Small intestine (tissue), 16 donors: ENCODE measurements at places on chromosomes 6 and 20. TPM values are rescaled to one million over a fixed set of nuclear protein-coding genes. Genes with fewer than 3 reads are reported as not detected.

- H3K27ac ChIP-seq, result no peak overlapping the region
- no peak for DNase-seq
- H3K27me3 ChIP-seq, result no peaks in the 10 kb centered on the region
- H3K4me1 ChIP-seq, result no peaks in the 10 kb centered on the region
These were observed 87.6 kb downstream of the BMP2 start for GRCh38 chr20:6855104-6855503.

DNA sequence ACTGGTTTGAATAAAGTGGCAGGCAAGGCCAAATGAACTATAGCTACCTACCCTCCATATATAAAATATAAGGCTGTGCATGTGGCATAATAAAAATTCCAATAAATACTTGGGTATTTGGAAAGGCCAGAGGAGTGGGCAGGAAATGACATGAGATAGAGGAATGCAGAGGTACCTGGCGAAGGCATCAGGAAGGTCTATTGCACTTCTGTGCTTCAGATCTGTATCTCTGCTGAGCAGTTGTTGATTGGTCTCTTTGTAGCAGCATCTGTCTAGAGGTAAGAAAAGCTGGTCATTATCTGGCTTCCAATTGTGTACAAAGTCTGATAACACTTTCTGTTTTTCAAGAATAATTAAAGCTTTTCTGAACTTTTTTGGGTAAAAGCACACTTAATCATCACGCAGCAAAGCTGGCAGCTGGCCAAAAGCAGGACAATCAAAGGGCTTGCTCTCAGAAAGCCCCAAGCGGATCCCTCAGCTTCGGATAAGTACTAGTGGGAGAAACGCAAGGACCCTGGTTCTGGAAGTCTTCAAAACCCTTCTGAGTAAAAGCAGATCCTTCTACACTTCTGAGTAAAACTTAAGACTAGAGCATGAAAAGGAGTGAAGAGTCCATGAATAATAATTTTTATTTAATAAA lies 120.1 kb upstream of the TCF21 start:
- no peaks in the 10 kb centered on the region for H3K4me1 ChIP-seq
- DNase-seq, result no peak
- H3K27me3 ChIP-seq, result no peaks in the 10 kb centered on the region
- H3K4me3 ChIP-seq, result no peak overlapping the region

SPAG4 gene
- 0.96 TPM for polyA plus RNA-seq

DNA sequence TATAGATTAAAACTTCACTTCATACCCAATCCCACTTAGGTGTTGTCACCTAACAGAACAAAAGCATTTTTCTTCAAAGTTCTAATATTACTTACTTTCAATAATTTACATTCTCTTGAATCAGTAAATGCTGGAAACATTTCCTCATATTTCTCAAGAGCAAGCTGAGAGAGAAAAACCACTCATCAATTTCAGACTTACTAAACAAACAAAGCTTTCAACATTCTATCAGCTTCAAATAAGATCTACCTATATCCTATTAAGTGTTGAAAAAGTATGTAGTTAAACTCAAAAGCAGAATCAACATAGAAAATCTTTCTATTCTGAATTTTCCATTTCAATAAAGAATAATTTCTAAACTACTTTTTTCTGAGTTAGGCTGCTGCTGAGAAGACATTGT lies 17.8 kb downstream of the GZF1 start:
- H3K27me3 ChIP-seq, result no peaks in the 10 kb centered on the region
- no peaks in the 10 kb centered on the region for H3K4me1 ChIP-seq
- H3K36me3 ChIP-seq, result peaks cover 3% of the 10 kb centered on the region
- no peak for DNase-seq
- H3K27ac ChIP-seq, result no peak overlapping the region

DNA sequence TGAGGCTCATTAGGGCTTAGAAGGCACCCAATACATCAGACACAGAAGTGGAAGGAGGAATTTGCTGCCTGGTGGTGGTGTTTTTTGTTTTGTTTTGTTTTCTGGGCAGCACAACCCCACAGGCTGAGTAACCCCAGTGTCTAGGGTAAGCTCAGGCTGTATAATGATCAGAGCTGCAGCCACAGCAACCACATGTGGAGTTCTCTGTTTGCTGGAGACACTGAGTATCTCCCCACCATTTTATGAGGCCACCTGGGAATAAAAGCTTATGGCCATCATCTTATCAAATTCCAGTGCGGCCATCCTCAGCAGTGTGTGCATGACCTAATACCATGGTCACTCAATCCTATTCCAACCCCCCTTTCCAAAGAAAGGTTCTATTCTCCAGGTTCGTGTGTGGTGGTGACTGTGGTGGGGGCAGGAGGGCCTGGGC lies 3.4 kb upstream of the DLL1 start:
- no peaks in the 10 kb centered on the region for H3K4me1 ChIP-seq
- no peaks in the 10 kb centered on the region for H3K36me3 ChIP-seq
- no peak overlapping the region for H3K27ac ChIP-seq
- H3K27me3 ChIP-seq, result peaks cover 76% of the 10 kb centered on the region
- no peak overlapping the region for H3K4me3 ChIP-seq

DNA sequence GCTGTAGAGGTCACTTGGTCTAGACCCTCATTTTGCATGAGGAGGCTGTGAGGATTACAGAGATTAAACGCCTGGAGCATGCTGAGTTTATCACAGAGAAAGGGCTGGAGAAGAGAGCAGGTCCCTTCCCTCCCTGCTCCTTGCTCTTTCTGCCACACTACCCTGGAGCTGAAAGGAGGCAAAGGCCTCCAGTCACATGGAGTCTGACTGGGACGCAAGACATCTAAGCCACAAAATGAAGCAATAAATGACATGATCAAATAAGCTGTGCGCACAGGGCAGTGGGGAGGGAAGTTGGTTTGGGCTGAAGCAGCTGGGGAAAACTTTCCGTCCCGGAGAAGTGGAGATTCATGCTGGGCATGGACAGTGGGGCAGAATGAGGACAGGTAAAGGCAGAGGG lies 33.3 kb downstream of the ATXN1 start:
- no peak overlapping the region for H3K27ac ChIP-seq
- no peak overlapping the region for H3K4me3 ChIP-seq
- no peaks in the 10 kb centered on the region for H3K36me3 ChIP-seq

NMBR gene
- polyA plus RNA-seq, result not detected

TTBK1 gene
- polyA plus RNA-seq, result 0.89 TPM

CPNE5 gene
- 2.0 TPM for polyA plus RNA-seq

DNA sequence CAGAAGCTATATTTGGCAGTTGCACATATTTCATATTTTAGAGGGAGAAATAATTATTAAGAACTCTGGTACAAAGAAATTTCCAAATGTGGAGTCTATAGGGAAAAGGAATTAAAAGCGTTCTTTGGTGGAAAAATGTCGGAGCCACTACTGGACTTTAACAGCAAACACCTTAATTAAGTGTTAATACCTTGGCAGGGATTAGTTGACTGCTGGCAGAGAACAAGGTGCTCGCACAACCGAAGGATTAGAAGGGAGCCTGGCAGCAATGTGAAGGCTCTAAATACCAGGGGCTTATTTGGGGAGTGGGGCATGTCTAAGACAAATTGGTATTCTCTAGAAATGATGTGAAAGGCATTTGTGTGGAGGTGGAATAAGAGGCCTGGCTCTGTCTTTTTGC lies 98.9 kb downstream of the PAK5 start:
- H3K36me3 ChIP-seq, result no peaks in the 10 kb centered on the region
- no peak for DNase-seq
- peaks cover 22% of the 10 kb centered on the region for H3K4me1 ChIP-seq
- no peak overlapping the region for H3K4me3 ChIP-seq
- no peaks in the 10 kb centered on the region for H3K27me3 ChIP-seq

RAD21L1 gene
- not detected for polyA plus RNA-seq

OPN5 gene
- polyA plus RNA-seq, result not detected
